ENCODE measurements at places on chromosomes 7 and 10. TPM values are rescaled to one million over a fixed set of nuclear protein-coding genes. Genes with fewer than 3 reads are reported as not detected.

The SVIL gene
- 14.5 TPM for total RNA-seq

The MBLAC1 gene
- total RNA-seq: 1.1 TPM

The PHYHIPL gene
- total RNA-seq: not detected

The CYTH3 gene
- 14.3 TPM for total RNA-seq

The IL6 gene
- total RNA-seq: 0.69 TPM

The RAB19 gene
- total RNA-seq: 3.8 TPM

The OPN1SW gene
- total RNA-seq: not detected

The PSD gene
- 5.2 TPM for total RNA-seq

The CDNF gene
- 0.28 TPM for total RNA-seq

The ASB4 gene
- not detected for total RNA-seq

The INMT gene
- total RNA-seq: 3.9 TPM

The CPA4 gene
- total RNA-seq: not detected

The AKR1C8 gene
- total RNA-seq: not detected

The HTR5A gene
- not detected for total RNA-seq

The LIPF gene
- total RNA-seq: not detected

The SPDYE3 gene
- not detected for total RNA-seq

The CALY gene
- 2.2 TPM for total RNA-seq

- DNase-seq: no peak
Observed at GRCh38 chr7:78057571-78057970, 259.0 kb downstream of the PHTF2 start.

GRCh38 chr10:49742683-49743463 is 19.2 kb downstream of the OGDHL start:
- peak; percentile 41 for DNase-seq

DNA sequence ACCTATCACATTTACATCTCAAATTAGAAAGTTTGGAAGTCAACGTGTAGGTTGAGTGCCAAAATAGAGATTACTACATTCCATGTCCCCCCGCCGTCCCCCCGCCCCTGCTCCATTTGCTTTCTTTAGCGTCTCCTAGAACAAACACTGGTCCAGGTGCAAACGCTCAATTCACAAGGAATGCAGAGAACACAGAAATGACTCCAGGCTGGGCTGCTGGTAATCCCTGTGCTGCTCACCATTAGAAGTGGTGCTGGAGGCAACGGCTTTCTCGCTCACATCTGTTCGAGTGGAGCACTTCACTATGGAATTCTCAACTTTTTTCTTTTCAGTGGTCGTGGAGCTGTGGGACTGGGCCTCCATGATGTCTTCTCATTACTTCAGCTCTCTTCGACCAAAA is 14.1 kb downstream of the GLI3 start:
- DNase-seq: peak; percentile 66

DNA sequence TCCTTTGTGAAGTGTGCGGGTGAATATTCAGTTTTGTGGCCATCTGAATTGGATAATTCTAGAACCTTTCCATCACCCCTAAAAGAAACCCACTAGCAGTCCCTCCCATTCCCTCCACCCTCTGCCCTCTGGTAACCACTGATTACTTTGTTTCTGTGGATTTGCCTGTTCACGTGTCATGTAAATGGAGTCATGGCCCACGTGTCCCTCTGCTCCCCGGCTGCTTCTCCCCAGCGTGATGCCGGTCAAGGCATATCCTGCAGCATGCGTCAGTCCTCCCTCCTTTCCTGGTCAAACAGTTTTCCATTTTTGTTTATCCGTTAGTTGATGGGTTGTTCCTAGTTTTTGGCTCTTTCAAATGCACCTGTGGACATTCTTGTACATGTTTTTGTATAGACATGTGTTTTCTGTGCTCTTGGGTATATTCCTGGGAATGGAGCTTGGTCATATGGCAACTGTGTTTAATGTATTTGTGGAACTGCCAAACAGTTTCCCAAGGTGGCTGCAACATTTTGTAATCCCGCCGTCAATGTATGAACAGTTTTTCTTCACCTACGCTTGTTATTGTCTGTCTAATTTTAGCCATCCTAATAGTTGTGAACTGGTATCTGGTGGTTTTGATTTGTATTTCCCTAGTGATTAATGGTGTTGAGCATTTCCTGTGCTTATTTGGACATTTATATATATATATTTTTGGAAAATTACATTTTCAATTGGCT is 22.4 kb downstream of the PPP2R2D start:
- no peak for DNase-seq

GRCh38 chr10:117374506-117375359 is 507 bp downstream of the PDZD8 start:
- no peak for DNase-seq

GRCh38 chr7:147412782-147413556 is 1177.6 kb upstream of the C7orf33 start:
- no peak for DNase-seq

- peak; percentile 35 for DNase-seq
Observed at GRCh38 chr10:48309711-48310226, 3.3 kb downstream of the MAPK8 start.

DNA sequence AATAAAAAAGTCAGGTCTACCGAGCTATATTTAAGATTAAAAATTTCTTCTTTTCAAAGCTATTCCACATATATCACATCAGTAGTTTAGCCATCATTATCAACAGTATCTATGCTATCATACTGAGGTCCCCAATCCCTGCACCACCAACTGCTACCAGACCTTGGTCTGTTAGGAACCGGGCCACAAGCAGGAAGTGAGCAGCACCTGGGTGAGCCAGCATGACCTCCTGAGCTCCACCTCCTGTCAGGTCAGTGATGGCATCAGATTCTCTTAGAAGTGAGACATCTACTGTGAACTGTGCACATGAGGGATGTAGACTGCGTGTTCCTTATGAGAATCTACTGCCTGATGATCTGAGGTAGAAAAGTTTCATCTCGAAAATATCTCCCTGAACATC is 632.1 kb upstream of the KCND2 start:
- no peak for DNase-seq

DNA sequence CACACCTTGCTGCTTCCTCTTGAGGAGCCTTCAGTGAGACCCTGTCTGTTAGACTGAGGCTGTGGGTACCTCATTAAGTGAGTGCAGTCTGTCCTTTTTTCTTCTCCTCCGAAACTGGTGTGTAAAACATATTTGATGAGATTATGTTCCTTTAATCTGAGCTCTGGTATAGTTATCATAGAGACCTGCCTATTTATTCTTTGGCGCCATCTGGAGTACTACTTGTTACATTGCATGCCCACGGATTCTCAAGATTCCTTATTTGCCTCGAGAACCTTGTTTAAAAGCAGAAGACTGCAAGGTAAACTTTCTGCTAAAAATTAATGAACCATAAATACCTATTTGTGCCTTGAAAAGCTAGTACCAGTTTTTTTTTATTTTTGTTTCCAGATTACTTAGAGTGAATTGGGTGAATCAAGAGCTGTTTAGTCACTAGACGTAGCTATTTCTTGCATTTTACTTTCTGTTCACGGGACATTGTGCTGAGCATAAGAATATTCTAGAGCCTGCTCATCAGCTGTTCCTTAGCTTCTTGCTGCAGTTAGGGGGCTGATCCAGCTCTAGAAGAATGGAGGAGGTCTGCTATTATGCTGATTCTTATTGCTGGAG is 16.9 kb upstream of the STMP1 start:
- no peak for DNase-seq

- DNase-seq: no peak
Observed at GRCh38 chr10:75011221-75011620, 100.2 kb upstream of the SAMD8 start.

DNA sequence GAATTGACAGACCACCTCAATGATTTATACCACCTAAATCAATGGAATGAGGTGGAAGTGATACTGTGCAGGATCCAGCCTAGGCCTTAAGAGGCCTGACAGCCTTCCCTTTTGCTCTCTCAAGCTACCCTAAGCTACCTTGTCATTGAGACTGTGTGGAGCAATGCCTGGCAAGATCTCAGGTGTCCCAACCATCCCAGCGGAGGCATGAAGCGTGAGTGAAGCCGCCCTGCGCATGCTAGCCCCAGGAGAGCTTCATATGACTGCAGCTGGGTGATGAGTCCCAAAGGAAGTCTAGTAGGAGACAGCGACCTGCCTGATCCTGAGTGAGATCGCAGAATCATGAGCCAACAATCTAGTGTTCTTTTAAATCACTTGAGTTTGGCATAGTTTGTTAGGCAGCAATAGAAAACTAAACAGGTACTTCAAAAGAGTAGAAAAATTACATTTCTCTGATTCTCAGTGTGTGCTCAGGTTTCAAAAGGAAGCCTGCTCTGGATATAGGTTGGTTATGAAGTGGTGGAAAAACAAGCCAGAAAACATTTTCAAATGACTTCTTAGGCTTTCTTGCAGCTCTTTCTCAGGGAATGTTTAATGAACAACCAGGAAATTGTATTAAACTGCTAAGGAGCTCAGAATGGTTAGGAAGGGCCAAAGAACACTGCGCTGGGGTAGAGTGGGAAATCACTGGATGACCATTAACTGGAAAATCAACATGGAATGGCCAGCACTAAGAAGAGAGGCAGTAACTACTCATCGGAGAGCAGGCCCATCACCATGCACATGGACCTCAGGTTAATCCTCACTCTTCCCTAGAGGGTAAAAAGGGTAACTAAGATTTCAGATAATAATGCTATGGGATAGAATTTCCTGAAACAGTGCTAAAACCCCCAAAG is 535.2 kb downstream of the PHTF2 start:
- no peak for DNase-seq

- DNase-seq: no peak
Observed at GRCh38 chr10:61958805-61959204, 57.3 kb downstream of the ARID5B start.

- DNase-seq: no peak
Observed at GRCh38 chr7:80213814-80214213, 79.2 kb downstream of the GNAI1 start.

- no peak for DNase-seq
Observed at GRCh38 chr7:107641676-107642075, 19.0 kb upstream of the SLC26A4 start.

DNA sequence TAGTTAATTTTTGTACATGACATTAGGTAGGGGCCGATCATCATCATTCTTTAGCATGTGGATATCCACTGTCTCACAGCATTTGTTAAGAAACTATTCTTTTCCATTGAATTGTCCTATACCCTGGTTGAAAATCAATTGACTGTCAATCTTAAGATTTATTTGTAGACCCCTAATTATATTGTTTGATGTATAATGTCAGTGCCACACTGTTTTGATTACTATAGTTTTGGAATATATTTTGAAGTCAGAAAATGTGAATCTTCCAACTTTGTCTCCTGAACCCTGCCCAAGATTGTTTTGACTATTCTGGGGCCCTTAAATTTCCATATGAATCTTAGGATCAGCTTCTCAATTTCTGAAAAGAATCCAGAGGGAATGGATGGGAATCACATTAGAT is 6.6 kb upstream of the LMTK2 start:
- DNase-seq: no peak

- DNase-seq: no peak
Observed at GRCh38 chr10:119713744-119714483, 11.9 kb upstream of the INPP5F start.

GRCh38 chr7:35619863-35620262 is 75.1 kb downstream of the HERPUD2 start:
- no peak for DNase-seq

DNA sequence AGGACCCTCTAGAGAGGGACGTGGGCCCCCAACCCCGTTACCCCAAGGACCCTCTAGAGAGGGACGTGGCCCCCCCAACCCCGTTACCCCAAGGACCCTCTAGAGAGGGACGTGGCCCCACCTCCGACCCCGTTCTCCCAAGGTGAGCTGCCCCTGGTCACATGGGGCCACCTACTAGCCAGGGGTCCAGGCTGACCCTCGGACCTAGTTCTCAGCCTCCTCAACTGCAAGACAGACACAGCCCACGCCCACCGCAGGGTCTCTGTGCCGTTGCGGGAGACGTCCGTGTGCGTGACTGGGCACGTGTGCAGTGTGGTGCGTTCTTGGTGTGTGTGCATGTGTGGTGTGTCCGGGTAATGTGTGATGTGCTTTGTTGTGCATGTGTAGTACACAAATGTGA is 21.6 kb upstream of the UTF1 start:
- DNase-seq: no peak

- no peak for DNase-seq
Observed at GRCh38 chr10:80465839-80466590, 11.9 kb downstream of the TSPAN14 start.

GRCh38 chr10:103054621-103055020 is 136.5 kb downstream of the CNNM2 start:
- DNase-seq: no peak

GRCh38 chr10:22252801-22253579 is 35.2 kb upstream of the EBLN1 start:
- DNase-seq: peak; percentile 71

DNA sequence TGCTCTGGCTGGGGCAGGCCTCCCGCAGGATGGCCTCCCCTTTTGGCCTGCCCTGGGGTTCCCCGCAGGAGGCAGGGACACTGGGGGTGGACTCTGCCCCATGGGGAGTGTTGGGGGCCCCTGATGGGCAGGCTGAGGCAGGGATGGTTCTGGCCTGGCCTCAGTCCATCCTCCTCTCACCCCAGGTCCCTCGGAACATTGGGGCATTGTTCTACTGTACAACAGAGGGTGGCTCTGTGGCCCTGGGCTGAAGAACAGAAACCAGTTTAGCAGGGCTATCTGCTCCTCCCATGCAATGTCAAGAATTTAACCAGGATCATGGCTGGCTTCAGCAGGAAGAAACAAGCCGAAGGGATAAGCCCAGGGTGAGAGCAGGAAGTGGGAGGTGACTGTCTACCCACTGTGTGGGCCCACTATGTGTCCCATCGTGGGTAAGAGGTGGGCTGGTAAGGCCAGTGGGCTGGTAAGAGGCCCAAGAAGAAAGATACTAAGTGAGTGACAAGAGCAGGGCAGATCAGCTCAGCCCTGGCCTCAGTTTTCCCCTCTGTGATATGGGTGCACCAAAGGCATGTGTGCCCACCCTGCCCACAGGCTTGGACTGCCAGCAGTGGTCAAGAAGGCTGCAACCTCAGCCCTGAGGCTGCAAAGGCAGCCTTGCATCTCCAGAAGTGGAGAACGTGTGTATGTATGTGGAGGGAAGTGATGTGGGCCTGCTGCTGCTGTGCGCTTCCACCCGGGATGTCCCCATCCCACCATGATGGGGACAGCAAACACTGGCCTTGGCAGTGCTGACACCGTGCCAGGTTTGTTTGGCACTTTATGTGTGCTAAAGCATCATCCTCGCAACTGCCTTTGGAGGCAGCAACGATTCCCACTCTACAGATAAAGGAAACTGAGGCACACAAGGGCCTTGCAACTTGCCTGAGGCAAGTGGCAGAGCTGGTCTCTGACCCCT is 138.9 kb downstream of the SH3PXD2A start:
- DNase-seq: no peak

GRCh38 chr10:113063043-113063967 is 113.3 kb downstream of the TCF7L2 start:
- peak; percentile 60 for DNase-seq

- DNase-seq: no peak
Observed at GRCh38 chr10:98925651-98926050, 310.0 kb downstream of the HPSE2 start.

DNA sequence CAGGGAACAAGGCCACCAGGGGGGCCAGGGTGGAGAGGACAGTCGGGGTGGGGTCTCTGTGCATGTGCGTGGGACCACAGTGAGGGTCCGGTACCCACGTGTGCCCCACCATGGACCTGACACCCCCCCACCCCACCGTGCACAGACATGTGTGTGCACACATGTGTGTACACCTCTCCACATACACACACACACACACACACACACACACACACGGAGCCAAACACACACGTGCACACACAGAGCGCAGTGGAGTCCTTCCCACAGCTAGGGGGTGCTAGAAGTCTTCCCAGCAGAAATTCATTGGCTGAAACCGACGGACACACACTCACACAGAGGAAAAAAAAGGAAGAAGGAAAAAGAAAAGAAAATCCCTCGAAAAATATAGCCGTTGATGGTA is 42.8 kb upstream of the GNA12 start:
- DNase-seq: peak; percentile 92

All from H7 (cell line).